Stimulated activated CD4-positive, alpha-beta T cell treated with anti-CD3 and anti-CD28 coated beads, Interleukin-1b, Interleukin-23, amount 100 ng/mL, for 1 hour (primary cell): ENCODE measurements at places on chromosomes 11 and 22.

GRCh38 chr11:118258410-118258809 is 5.7 kb downstream of the MPZL2 start:
- no peak for DNase-seq

DNA sequence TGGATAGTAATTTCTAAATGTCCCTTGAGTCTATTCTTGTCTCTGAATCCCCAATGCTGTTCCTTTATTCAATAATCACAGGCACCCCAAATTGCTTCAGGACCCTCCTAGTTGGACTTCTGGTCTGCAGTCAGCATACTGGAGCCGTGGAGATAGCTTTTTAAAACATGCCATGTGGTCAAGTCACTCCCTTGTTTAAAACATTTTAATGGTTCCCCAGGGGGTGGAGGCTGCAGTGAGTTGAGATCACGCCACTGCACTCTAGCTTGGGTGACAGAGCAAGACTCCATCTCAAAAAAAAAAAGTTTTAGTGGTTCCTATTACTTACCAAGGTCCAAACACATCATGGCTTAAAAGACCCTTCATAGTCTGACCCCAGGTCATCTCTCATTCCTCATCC is 220.3 kb downstream of the ADAMTS15 start:
- DNase-seq, result no peak

DNA sequence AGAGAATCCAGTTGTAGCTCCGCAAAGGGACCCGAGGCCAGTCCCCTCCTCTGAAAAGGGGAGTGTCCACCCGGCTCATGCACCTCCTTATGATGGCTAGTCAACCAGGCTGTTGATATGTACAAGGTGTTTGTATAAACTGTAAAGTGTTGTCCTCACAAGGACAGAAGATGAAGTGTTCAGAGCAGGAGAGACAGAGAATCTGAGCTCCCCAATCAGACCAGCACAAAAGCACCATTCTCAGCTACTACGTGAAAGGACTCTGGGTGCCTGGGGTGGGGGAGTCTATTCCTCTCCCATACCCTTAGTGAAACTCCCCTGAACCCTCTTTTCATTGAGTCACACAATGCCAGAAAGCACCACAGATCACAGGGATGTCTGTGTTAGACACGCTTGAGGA is 49.4 kb downstream of the MN1 start:
- DNase-seq, result no peak

DNA sequence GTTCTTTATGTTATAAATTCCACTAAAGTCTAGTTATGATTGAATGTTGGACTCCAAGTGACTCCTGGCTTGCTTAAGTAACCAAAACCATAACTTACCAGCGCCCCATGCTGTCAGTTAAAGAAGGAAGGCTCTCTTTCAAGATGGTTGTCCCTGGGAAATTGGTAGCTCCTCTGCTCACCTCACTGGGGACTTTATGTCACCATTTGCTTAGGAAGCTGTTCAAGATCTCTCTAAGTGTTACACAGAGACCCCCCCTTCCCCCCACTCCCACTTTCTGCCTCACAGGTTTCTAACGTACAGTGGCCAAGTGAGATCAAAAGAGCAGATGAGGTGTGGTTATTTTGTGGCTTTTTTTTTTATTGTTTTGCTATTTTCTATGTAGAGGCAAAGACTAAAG is 301.8 kb downstream of the AASDHPPT start:
- DNase-seq, result no peak

DNA sequence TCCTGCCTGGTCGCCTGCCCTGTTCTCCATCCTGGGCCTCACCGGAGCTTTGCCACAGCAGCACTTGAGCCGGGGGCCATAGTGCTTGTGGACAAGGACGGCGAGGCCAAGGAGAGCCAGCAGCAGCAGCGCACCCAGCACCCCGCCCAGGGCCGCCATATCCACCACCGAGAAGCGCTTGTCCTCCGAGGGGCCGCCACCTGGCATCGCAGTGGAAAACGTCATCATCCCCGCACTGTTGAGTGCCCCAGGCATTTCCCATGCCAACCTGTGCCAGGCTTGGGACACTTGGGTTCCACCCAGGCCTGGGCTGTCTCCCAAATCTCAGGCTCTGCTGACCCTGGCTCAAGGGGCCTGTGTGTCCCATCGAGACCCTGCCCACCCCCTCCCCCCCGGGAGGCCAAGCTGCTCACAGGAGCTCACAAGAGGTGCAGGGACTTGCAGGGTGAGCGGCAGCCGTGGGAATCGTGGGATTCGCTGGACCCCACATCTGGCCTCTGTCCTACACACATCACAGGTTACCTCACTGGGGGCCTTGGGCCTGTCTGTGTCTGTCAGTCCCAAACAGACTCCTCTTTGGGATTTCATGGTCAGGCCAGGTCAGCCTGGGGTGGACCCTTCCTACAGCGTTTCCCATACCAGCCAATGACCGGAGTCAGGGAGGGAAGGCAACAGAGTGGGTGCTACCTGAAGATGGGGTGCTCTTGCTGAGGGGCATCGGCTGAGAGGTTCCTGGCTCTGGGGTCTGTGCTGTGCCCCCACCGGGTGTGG is 2.3 kb upstream of the IRF7 start:
- DNase-seq, result no peak

- no peak for DNase-seq
Observed at GRCh38 chr11:23423656-23424055, 563.4 kb upstream of the CCDC179 start.

GRCh38 chr22:39932918-39933649 is 27.1 kb upstream of the TMA7B start:
- DNase-seq, result no peak
